ENCODE measurements at places on chromosomes 5 and 9.

- peak; percentile 30 for DNase-seq
These were observed 7.4 kb downstream of the NPR2 start for GRCh38 chr9:35798658-35799374.

DNA sequence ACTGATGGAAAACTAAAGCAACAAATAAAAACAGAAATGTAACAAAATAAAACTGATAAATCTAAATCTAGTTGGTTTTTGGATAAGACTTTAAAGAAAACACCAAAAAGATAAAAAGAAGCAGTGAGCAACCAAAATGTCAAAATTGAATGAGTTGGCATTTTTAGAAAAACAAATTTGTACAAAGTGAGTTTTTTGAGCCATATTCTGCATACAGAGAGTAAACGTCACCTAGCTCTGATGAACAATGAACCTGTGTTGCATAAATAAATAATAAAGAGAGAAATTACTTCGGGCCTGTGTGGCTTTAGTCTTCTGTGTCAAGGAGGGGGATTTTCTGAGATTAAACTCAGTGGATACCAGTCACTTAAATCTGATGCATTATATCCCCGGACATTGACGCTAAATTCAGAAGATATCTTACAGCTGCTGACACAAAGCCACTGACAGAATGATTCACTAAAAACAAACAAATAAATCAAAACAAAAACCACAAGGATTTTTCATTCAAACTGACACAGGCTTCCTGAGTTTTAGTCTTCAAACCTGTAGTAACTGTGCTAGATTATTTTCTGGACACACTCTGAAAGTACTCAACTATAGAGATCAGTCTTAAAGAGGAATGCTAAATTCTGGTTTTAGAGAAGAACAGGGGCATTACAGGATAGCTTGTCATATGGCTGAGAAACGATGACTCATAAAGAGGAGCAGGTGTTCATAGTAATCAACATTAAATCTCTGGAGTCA lies 403.5 kb upstream of the ST8SIA4 start:
- DNase-seq, result no peak

GRCh38 chr5:39121315-39121714 lies 47.1 kb upstream of the RICTOR start:
- no peak for DNase-seq

DNA sequence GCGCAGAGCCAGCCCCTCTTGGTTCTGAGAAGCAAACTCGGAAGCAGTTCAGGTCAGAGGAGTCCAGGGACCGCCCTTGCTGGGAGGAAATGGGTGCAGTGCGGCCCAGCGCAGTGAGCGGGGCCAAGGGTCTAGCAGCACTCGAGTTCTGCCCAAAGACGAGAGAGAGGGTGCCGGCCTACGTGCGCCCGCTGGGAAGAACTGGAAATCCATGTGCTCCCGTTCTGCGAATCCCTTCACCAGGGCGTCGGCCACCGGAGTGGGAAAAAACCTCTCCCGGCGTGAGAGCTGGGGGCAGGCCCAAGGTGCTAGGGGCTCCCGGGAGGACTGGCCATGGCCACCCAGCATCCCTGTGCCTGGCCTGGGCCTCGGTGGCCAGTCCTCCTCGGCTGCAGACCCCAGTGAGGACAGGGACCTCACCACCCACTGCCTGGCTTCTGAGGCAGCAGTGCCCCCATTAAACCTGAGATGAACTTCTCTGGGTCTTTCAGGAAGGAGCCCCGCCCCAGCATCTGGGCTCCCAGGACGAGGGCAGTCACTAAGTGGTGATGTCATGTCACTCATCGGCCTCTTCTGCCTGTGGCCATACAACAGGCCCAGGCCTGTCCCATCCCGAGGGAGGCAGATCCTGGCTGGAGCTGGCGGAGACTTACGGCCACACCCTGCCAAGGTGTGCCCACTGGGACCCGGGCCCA lies 10.6 kb downstream of the TMEM250 start:
- DNase-seq, result no peak

DNA sequence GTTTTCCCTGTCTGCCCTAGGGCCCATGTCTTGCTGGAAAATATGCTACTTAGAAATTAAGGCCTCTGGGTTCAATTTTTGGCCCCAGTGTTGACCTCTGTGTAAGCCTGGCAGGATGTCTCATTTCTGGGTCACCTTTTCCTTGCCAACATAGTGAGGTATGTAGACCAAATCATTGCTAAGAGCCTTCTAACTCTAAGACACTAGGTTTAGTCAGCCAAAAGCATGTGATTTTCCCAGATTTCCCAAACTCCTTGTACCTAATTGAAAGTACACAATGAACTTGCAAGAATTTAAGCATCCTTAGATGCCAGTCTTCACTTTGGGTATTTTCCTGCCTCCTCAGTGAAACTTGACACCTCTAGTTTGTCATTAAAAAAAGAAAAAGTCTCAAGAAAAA lies 77.0 kb downstream of the GALNT10 start:
- no peak for DNase-seq

- DNase-seq, result no peak
These were observed 187.7 kb downstream of the ZSWIM6 start for GRCh38 chr5:61519728-61520277.

GRCh38 chr9:36191290-36191645 lies 547 bp downstream of the CLTA start:
- DNase-seq, result peak; percentile 60

GRCh38 chr9:93303806-93304573 lies 120.1 kb downstream of the WNK2 start:
- no peak for DNase-seq

DNA sequence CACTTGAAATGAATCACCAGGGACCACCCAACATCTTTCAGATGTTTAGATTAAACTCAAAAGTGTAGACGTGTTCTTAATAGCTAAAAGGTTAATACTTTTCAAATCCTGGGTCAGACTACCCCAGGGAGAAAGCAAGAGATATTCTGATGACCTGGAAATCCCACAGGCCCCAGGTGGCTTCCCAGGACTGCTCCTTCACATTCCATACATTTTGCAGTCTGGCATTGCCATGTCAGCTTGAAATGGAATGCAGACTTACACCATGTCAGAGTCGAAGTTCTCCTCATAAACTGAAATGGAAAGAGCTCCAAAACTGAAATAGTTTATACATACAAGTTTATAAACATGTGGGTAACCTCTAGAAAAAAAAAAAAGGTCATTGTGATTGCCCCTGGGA lies 61.5 kb downstream of the TMEM167A start:
- DNase-seq, result no peak

All from GM12865 (cell line).